ENCODE measurements at places on chromosomes 6 and 20.

GRCh38 chr20:40894237-40894630, 134.4 kb upstream of the TOP1 start:
- no peaks in the 10 kb centered on the region for H3K36me3 ChIP-seq
- H3K4me3 ChIP-seq, result no peak overlapping the region
- H3K27me3 ChIP-seq, result no peaks in the 10 kb centered on the region
- no peak overlapping the region for H3K27ac ChIP-seq
- no peak for DNase-seq

DNA sequence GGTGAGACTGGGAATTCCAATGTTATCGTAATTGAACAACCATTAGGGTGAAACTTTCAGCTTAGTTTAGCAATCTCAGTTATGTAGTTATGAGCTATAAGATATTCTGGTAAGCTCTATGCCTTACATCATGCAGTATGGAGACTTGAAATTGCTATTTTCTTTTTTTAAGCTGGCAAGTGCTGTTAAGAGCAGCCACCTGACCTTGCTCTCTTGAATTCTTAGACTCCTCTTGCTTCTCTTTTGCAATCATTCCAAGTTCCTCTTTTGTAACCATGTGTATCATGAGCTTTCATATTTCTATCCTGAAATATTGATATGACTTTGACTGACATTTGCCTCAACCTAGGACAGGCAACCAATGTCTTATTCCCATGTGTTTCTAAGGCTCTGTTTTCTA, 446.3 kb upstream of the SLC35B3 start:
- no peaks in the 10 kb centered on the region for H3K4me1 ChIP-seq
- no peaks in the 10 kb centered on the region for H3K36me3 ChIP-seq
- no peak overlapping the region for H3K27ac ChIP-seq
- H3K27me3 ChIP-seq, result no peaks in the 10 kb centered on the region

DNA sequence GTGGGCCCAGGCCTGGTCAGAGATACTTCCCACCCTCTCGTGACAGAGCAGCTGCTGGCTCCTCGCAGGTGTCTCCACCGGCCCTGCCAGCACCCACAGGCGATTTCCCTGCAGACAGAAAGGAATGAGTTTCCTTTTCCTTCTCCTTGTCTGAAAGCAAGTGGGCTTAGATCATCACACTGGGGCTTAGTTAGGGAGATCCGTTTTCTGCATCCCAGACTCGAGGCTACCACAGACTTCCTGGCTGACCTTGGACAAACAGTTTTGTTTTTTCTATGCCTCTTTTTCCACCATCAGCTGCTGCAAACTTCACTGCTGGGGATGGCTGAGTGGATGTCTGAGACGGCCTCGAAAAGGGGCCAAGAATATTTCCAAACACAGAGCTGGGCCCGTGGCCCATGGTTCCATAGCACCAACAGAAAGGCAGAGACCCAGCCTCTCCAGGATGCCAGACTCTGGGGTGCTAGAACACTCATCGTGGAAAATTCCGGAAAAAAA, 86.5 kb downstream of the BANF2 start:
- H3K36me3 ChIP-seq, result no peaks in the 10 kb centered on the region
- H3K27ac ChIP-seq, result no peak overlapping the region
- no peaks in the 10 kb centered on the region for H3K4me1 ChIP-seq
- H3K4me3 ChIP-seq, result no peak overlapping the region

GRCh38 chr20:12293900-12294299, 376.2 kb downstream of the BTBD3 start:
- no peaks in the 10 kb centered on the region for H3K36me3 ChIP-seq
- no peaks in the 10 kb centered on the region for H3K4me1 ChIP-seq
- DNase-seq, result no peak
- H3K27me3 ChIP-seq, result no peaks in the 10 kb centered on the region

DNA sequence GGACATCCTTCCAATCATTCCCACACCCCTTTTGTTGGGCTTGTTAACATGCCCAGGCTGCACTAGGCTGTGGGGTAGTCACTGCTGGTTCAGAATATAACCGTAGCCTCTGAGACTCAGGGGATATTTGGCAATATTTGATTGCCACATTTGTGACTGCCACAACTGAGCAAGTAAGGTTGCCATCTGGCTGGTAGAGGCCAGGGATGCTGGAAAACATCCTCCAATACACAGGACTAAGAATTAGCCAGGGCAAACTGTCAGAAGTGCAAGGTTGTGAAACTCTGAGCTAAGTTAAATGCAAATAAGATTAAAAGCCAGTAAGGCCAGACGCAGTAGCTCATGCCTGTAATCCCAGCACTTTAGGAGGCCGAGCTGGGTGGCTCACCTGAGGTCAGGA, 112.0 kb downstream of the ZMYND8 start:
- no peak overlapping the region for H3K27ac ChIP-seq
- DNase-seq, result no peak
- no peak overlapping the region for H3K4me3 ChIP-seq
- peaks cover 18% of the 10 kb centered on the region for H3K36me3 ChIP-seq

DNA sequence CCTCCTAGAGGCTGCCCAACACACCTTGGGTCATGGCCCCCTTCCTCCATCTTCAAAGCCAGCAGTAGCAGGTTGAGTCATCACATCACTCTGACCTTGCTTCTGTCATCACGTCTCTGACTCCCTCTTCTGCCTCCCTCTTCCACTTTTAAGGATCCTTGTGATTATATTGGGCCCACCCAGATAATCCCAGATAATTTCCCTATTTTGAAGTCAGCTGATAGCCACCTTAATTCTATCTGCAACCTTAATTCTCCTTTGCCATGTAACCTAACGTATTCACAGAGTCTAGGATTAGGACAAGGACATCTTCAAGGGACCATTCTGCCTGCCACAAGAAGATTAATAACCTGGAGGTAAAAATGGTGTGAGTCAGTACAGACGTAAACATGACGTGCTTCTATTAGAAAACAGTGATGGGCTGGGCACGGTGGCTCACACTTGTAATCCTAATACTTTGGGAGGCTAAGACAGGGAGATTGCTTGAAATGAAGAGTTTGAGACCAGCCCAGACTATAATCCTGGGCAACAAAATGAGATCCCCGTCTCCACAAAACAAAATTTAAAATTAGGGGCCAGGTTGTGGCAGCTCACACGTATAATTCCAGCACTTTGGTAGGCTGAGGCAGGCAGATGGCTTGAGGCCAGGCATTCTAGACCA, 3.3 kb downstream of the ZSWIM3 start:
- H3K36me3 ChIP-seq, result no peaks in the 10 kb centered on the region
- H3K27ac ChIP-seq, result no peak overlapping the region
- DNase-seq, result no peak

All from liver (tissue), 10 donors.